Right atrium auricular region (tissue), 2 donors: ENCODE measurements at places on chromosomes 1 and 21. TPM values are rescaled to one million over a fixed set of nuclear protein-coding genes. Genes with fewer than 3 reads are reported as not detected.

GRCh38 chr1:31183927-31184554 lies 55.6 kb downstream of the NKAIN1 start:
- no peak overlapping the region for H3K4me3 ChIP-seq
- DNase-seq, result no peak
- no peaks in the 10 kb centered on the region for H3K36me3 ChIP-seq
- H3K27ac ChIP-seq, result no peak overlapping the region

DNA sequence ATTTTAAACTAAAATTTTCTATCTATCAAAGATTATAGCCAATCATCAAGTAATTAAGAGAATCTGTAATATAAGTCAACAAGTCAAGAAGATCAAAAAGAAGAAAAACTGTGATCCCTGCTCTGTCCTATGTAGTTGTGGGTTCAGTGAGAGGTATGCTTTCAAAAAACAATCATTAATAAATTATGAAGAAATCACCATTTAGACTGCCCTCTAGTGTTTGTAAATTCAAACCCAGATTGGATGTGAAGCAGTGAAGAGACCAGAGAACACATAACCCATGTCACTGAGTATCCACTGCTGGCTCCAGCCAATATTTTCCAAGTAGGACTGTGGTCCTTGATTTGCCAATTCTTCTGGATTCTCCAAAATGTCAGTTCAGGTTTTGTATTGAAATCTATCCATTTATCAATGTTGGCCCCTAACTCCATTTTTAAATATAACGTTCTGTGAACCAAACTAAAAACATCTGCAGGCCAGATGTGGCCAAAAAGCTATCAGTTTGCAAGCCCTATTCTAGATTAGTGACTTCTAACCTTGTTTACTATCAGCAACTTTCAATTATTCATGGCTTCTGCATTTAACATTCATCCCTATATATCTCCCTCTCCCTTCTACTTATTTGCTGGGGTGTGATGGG lies 467.5 kb upstream of the CXADR start:
- no peak overlapping the region for H3K27ac ChIP-seq
- H3K4me3 ChIP-seq, result no peak overlapping the region

DNA sequence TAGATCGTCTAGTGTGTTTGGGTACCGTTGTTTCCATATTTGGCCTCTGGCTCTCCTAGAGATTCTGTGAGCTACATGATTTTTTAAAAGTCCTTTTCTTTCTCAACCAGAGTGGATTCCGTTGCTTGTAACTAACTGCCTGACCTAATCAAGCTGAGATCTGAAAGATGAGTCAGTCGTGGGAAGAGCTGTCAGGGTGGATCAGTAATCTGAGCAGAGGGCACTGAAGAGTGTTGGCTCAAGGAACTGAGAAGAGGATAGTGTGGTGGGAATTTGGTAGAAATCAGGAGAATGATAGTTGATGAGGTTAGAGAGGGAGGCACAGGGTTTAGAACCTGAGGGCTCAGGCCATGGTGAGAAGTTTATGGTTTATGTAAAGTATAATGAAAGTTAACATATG lies 52.2 kb downstream of the TRAF5 start:
- peaks cover 6% of the 10 kb centered on the region for H3K36me3 ChIP-seq
- H3K27ac ChIP-seq, result no peak overlapping the region
- H3K4me3 ChIP-seq, result no peak overlapping the region

DNA sequence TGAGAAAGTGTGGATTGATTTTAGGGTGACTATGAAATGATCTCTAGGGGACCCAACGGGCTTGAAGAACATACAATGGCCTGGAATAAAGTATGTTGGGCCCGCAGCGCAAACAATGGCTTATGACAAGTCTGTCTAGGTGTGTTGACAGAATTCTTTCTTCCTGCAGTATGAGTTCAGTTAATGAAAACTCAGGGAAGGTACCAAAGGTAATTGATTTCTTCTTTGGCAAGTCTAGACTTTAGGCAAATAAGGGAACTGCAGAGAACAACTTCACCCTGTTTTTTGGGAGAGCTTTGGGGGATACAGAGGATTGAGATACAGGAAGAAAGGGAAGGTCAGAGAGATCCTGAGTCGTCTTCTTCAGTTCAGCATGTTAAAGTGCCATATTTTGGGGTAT lies 7.8 kb upstream of the FMO2 start:
- no peaks in the 10 kb centered on the region for H3K36me3 ChIP-seq
- H3K27ac ChIP-seq, result no peak overlapping the region
- no peaks in the 10 kb centered on the region for H3K4me1 ChIP-seq
- DNase-seq, result no peak

GRCh38 chr21:15604413-15604812 lies 125.4 kb upstream of the USP25 start:
- no peak overlapping the region for H3K4me3 ChIP-seq
- no peaks in the 10 kb centered on the region for H3K4me1 ChIP-seq
- no peak for DNase-seq

DNA sequence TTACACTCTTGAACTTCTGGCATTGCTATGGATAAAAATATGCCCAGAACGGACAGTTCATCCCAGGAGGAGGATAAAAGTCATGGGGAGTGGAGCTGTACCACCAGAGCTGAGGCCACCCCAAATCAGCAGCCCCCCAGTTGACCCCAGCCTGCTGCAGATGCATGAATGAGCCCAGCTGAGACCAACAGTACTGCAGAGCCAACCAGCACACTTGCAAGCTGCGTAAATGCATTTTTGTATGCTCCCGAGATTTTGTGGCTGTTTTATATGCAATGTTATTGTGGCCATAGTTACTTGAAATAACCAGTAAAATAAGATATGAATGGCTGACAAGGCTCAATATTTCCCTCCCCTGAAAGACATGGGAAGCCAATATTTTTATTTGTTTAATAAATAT lies 264.6 kb downstream of the DUSP10 start:
- no peaks in the 10 kb centered on the region for H3K27me3 ChIP-seq
- no peak overlapping the region for H3K27ac ChIP-seq

- no peaks in the 10 kb centered on the region for H3K4me1 ChIP-seq
- DNase-seq, result no peak
- no peaks in the 10 kb centered on the region for H3K27me3 ChIP-seq
- no peak overlapping the region for H3K4me3 ChIP-seq
Observed at GRCh38 chr1:20867062-20867461, 80.0 kb upstream of the HP1BP3 start.

- H3K27ac ChIP-seq, result peak overlapping the region; percentile 88
- H3K4me3 ChIP-seq, result peak overlapping the region; percentile 53
- H3K36me3 ChIP-seq, result no peaks in the 10 kb centered on the region
- peaks cover 40% of the 10 kb centered on the region for H3K4me1 ChIP-seq
Observed at GRCh38 chr1:210293171-210293607, 35.5 kb upstream of the HHAT start.

DNA sequence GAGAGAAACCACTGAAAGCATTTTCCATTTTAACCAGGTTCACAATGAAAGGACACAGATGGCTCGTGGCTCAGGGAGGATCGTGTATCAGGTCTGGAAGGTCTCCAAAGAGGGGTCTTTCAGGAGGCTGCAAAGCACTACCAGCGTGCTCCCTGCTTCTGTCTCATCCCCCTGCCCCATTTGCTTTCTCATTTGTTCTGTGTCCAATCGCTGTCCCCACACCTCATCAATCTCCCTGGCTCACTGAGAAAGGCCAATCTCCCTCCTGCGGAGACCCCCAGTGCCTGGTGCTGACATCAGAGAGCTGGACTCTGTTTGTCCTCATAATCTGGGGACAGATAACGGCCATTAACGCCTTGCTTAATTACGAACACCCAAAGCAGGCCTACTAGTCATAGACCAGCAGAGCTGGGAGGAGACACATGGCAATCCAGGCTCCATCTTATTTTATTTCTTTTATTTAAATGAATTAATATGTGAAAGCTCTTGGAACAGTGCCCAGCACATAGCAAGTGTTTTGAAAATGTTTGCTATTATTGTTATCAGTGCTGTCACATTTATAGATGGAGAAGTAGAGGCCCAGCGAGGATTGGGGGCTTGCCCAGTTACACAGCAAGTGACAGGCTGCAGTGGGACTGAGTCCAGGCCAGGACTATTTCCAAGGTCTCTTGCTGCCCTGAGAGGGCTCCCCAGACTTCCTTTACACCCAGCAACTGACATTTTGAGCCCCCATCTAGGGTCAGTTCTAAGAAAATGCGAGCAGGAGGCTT lies 341.0 kb upstream of the USP24 start:
- DNase-seq, result no peak
- no peaks in the 10 kb centered on the region for H3K36me3 ChIP-seq
- H3K27me3 ChIP-seq, result no peaks in the 10 kb centered on the region
- H3K4me1 ChIP-seq, result no peaks in the 10 kb centered on the region
- no peak overlapping the region for H3K27ac ChIP-seq
- H3K4me3 ChIP-seq, result no peak overlapping the region

DNA sequence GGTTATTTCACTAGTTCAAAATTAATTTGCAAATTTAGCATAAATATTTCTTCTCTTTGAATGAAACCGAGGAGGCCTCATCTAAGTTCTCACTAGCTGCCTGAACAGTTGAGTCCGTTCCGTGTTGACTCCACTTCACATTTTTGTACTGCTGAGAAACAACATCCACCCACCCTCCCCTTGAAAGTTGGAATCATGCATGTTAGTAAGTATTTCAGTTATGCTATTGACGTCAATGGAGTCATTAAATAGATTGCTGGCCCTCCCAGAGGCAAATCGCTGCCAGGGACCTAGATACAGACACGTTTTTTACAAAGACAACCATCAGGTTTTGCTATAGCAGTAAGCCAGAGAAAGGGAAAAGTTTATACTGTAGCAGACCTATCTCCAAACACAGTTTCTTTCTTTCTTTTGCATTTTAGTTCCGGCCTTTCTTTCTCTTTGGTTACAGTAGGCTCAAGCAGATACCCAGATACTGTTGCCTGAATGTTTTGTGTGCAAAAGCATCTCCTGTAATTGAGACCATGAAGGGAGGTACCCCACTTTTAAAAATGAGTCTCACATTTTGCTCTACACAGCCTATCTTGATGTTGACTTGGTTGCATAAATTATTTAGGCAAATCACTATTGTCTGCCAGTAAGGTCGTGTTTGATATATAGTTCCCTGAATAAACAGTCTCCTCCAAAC lies 262.6 kb upstream of the SGIP1 start:
- H3K4me3 ChIP-seq, result peak overlapping the region; percentile 15

- no peak for DNase-seq
- H3K27ac ChIP-seq, result peak overlapping the region; percentile 50
- H3K27me3 ChIP-seq, result no peaks in the 10 kb centered on the region
- H3K4me1 ChIP-seq, result no peaks in the 10 kb centered on the region
- H3K36me3 ChIP-seq, result no peaks in the 10 kb centered on the region
- no peak overlapping the region for H3K4me3 ChIP-seq
Observed at GRCh38 chr1:93722081-93723031, 40.7 kb upstream of the BCAR3 start.

DNA sequence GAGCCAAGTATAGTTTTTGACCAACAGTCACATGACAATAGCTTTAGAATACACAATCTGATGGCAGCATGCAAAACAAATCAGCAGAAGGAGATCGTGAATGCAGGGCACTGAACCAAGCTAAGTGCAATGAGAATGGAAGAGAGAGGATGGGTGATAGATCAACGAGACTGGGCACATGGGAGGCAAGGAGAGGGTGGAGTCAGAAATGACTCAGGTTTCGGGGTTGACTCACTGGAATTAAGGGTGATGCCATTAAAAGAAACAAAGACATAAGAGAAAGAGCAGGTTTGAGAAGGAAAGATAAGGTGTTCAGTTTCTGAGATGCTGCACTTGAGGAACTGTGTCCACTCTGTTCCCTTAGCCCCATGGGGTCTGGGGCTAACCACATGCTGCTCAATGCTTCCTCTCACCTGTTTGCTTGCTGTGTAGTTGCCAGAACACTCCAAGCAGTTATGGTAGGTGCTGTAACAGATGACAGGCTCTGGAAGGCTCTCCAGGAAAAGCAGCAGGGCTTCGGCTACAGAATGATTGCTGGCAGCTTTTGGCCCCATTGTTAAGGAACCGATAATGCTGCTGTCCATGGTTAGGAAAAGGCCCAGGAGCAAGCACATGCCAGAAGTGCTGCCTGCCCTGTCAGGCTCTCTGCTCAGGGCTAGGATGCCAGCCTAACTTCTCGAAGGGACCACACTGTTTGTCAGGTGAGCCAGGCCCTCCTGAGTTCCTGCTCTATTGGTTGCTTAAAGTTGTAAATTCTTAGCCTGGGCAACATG lies 6.1 kb upstream of the MTF1 start:
- DNase-seq, result no peak
- no peaks in the 10 kb centered on the region for H3K27me3 ChIP-seq
- H3K36me3 ChIP-seq, result peaks cover 90% of the 10 kb centered on the region
- H3K4me3 ChIP-seq, result no peak overlapping the region
- peaks cover under 1% of the 10 kb centered on the region for H3K4me1 ChIP-seq
- no peak overlapping the region for H3K27ac ChIP-seq

DNA sequence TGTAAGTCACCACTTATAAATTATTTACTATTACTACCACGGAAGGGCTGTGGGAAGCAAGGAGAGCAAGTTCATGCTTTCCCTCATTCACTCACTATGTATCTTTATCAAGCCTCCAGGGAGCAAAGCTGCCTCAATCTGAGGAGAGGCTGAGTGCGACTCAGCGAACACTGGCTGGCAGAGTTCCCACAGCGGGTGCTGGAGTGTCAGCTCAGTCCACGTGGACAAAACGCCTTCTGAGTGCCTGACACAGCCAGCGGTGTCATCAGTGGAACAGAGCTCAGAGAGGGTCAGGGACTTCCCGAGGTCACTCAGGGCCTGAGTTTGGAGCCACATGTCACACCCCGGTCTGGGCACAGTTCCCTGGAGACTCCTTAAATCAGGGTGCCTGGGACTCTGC lies 16.9 kb downstream of the MATN1 start:
- no peaks in the 10 kb centered on the region for H3K36me3 ChIP-seq
- H3K4me3 ChIP-seq, result no peak overlapping the region
- peak; percentile 75 for DNase-seq
- H3K27ac ChIP-seq, result peak overlapping the region; percentile 64
- no peaks in the 10 kb centered on the region for H3K4me1 ChIP-seq

- no peak for DNase-seq
- H3K4me1 ChIP-seq, result no peaks in the 10 kb centered on the region
Observed at GRCh38 chr1:236269439-236269838, 12.3 kb downstream of the ERO1B start.

DNA sequence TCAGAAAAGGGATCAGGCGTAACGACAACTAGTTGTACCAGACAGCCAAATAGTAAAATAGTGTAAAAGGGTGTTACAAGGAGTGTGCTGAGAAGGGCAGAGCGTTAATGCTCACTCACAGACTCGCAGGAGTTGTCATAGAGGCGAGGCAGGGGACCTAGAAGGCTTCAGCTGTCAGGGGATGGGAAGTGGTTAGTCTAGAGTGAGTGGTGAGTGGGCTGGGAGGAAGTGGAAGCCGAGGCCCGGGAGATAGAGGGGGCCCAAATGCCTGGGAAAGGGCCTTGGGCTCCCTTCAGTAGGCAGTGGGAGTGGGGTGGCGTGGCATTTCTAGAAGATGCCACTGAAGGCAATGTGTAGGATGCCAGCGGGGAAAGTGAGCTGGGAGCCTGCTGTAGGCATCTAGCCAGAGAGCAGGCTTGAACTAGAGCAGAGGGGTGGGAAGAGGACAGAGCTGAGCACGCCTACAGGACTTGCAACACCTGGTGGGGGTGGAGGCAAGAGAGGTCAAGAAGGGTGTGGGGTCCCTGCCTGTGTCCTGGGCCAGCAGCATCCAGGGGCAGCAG lies 10.3 kb downstream of the SLC6A17 start:
- H3K4me1 ChIP-seq, result no peaks in the 10 kb centered on the region
- no peak overlapping the region for H3K4me3 ChIP-seq
- H3K27ac ChIP-seq, result no peak overlapping the region
- H3K36me3 ChIP-seq, result no peaks in the 10 kb centered on the region
- DNase-seq, result no peak
- H3K27me3 ChIP-seq, result no peaks in the 10 kb centered on the region

ETV3L gene
- not detected for total RNA-seq

SLC25A33 gene
- total RNA-seq, result 16.4 TPM

PADI4 gene
- total RNA-seq, result 0.31 TPM

LTN1 gene
- 12.3 TPM for total RNA-seq

RAP1GAP gene
- 8.4 TPM for total RNA-seq

S100B gene
- total RNA-seq, result 5.8 TPM

FLG2 gene
- not detected for total RNA-seq

TDRD10 gene
- 1.8 TPM for total RNA-seq
